ENCODE measurements at places on chromosomes 2 and 18. TPM values are rescaled to one million over a fixed set of nuclear protein-coding genes. Genes with fewer than 3 reads are reported as not detected.

GKN1 gene
- not detected for total RNA-seq

SH3BP4 gene
- total RNA-seq = 18.0 TPM

APLF gene
- total RNA-seq = 9.7 TPM

DOK1 gene
- 18.5 TPM for total RNA-seq

EEF1B2 gene
- 475 TPM for total RNA-seq

Measured in mucosa of descending colon (tissue), 3 donors.